Activated CD4-positive, alpha-beta T cell treated with anti-CD3 and anti-CD28 coated beads for 24 hours (primary cell): ENCODE measurements at places on chromosomes 1 and 21.

- DNase-seq: no peak
These were observed 9.6 kb downstream of the DAP3 start for GRCh38 chr1:155698382-155699038.

GRCh38 chr1:4681026-4681425 is 26.6 kb downstream of the AJAP1 start:
- no peak for DNase-seq

GRCh38 chr1:105442901-105443300 is 1613.6 kb upstream of the PRMT6 start:
- DNase-seq: no peak

DNA sequence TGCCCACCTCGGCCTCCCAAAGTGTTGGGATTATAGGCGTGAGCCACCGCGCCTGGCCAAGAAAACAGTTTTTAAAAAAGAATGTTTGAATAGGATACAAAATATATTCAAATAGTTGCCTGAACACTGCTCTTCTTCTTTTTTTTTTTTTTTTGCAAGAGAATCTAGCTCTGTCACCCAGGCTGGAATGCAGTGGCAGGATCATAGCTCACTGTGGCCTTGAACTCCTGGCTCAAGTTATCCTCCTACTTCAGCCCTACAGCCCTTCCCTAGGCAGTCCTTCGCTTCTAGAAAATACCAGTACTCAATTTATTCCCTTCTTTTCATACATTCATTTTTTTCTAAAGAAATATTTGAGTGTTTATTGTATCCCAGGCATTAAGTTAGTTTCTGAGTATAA is 67.9 kb downstream of the OSBPL9 start:
- no peak for DNase-seq

GRCh38 chr1:223258751-223259198 is 105.2 kb downstream of the SUSD4 start:
- DNase-seq: no peak

- DNase-seq: no peak
These were observed 41.5 kb downstream of the KRTAP10-1 start for GRCh38 chr21:44498280-44499210.

DNA sequence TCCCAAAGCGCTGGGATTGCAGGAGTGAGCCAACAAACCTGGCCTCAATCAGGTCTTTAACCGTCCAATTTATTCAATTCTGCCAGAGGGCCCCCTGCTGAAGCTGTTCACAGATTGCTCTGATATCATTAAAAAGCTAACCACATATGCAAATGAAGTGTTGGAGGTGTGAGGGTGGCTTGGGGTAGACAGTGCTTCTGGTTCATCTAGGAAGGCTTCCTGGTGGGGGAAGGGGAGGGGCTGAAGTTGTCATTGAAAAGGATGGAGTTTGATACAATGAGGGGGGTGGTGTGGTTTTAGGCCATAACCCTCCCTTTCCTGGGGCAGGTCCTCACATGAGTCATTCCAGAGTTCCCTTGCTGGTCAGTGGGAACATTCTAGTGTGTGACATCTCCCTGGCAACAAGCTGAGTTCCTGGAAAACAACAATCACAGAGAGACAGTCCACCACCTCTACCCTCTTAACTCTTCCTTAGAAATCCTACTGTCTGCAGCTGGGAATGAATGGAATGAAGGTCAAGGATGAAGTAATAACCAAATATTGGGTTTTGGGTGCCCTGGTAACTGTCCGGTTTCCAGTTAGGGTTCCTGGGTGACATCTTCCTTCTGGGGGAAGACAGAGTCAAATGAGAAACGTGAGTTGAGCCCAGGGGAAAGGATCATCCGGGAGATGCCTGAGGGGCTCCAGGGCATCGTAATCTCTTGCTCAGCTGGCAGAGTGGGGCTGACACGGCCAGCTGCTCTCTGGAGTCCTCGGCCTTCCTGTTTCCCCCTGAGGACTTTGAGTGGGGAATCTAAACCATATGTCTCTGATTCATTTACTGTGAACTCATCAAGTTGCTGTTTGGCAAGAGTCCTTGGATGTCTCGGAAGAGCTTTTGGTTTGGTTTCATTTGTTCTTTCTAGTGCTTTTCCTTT is 32.2 kb downstream of the BATF3 start:
- no peak for DNase-seq

DNA sequence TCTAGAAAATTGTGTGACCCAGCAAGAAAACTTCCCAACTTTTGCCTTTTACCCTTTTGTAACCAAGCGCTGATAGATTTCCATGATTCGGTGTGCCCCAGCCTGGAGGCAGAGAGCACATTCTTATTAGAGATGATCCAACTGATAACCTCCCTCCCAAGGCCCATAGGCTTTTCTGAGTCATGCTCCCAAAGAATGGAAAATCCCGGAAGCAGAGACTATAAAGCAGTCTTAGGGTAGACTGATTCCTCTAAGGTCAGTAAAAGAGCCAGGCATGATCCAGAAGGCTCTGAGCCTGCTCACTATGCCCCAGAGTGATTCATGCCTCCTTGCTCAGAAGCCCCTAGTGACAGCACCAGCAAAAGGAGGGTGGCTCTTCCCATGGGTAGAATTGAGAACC is 4.3 kb downstream of the CAMK1G start:
- no peak for DNase-seq

GRCh38 chr21:28459193-28459592 is 533.5 kb downstream of the LTN1 start:
- no peak for DNase-seq

DNA sequence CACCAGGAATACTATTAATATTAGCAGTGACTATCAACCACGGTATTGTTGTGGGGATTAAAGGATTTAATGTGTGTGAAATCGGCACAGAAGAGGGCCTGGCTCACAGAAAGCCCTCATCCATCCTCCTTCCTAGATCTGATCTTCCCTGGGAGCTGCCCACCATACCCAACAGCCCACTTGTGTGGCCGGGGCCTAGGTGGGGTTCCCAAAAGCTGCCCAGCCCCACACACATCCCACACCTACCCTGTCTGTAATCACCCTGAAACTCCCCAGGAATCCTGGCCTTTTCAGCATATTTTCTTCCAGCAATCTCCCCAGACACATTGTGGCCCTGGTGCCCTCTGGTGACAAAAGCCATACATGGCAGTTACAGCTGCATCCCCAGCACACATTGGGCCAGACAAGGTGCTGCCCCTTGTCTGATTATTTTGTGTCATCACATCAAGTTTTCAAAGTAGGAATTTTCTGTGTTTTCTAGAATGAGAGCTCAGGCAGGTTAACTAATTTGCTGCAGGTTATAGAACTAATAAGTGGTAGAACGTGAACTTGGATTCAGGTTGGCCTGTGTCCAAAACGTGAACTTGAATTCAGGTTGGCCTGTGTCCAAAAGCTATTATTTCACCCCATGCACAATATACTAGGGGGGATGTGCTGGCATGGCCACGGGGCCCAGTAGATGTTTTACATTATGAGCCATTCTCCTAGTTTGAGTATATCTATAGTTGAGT is 5.3 kb upstream of the SLC6A9 start:
- peak; percentile 59 for DNase-seq

- DNase-seq: no peak
These were observed 719 bp downstream of the SOD1 start for GRCh38 chr21:31660259-31660565.
